ENCODE measurements at places on chromosomes 5 and 9.

GRCh38 chr9:96249746-96250145 is 52.2 kb downstream of the HSD17B3 start:
- no peak overlapping the region for H3K4me3 ChIP-seq
- peaks cover 40% of the 10 kb centered on the region for H3K27me3 ChIP-seq
- no peaks in the 10 kb centered on the region for H3K36me3 ChIP-seq
- H3K4me1 ChIP-seq, result no peaks in the 10 kb centered on the region
- no peak overlapping the region for H3K27ac ChIP-seq
- no peak for DNase-seq

GRCh38 chr9:97501177-97501971 is at the start of gene TMOD1:
TSS of gene TMOD1 (plus strand) at chr9:97501666. CDS start at chr9:97524189, 22,523 bp downstream.
- peak; percentile 28 for DNase-seq
- H3K36me3 ChIP-seq, result peaks cover 9% of the 10 kb centered on the region
- H3K27ac ChIP-seq, result peak within 1 kb of the TSS; percentile 31
- peaks cover 25% of the 10 kb centered on the region for H3K4me1 ChIP-seq
- H3K4me3 ChIP-seq, result peak within 1 kb of the TSS; percentile 78
- peaks cover 52% of the 10 kb centered on the region for H3K27me3 ChIP-seq

DNA sequence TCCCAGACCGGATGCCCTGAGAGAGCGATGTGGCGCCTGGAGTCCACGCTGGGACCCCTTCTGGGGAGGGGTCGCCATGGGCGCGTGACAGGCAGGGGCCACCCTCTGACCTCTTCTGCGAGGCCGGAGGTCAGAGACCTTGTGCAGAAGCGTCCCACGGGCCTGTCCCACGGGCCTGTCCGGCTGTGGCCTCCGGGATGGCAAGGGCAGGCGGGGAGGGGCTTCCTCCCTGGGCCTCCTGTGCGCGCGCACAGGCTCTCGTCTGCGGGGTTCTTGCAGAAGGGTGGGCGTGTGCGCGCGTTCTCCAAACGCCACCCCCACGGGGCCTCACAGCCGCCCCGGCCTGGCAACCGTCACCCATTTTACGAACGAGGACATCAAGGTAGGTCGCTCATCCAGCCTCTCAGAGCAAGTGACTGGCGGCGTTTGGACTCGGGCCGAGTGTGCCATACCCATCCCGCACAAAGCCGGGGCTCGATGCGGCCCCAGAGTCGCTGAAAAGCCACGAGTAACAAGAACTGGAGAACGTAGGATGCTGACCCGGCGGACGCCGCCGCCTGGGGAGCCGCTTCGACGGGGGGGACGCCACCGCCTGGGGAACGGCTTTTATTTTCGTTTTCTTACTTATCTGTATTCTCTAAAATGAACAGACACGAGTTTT is 897 bp downstream of the AHRR start:
- no peak for DNase-seq
- H3K4me1 ChIP-seq, result peaks cover 14% of the 10 kb centered on the region
- H3K36me3 ChIP-seq, result peaks cover 5% of the 10 kb centered on the region
- H3K27me3 ChIP-seq, result peaks cover 11% of the 10 kb centered on the region
- no peak overlapping the region for H3K27ac ChIP-seq
- peak overlapping the region; percentile 69 for H3K4me3 ChIP-seq

GRCh38 chr5:82221020-82221419 is 57.1 kb downstream of the RPS23 start:
- H3K4me1 ChIP-seq, result no peaks in the 10 kb centered on the region
- H3K36me3 ChIP-seq, result no peaks in the 10 kb centered on the region
- no peak overlapping the region for H3K27ac ChIP-seq
- no peak overlapping the region for H3K4me3 ChIP-seq
